ENCODE measurements at places on chromosomes 3 and 15.

GRCh38 chr3:58528629-58529028 is 8.4 kb downstream of the ACOX2 start:
- peak; percentile 44 for DNase-seq

DNA sequence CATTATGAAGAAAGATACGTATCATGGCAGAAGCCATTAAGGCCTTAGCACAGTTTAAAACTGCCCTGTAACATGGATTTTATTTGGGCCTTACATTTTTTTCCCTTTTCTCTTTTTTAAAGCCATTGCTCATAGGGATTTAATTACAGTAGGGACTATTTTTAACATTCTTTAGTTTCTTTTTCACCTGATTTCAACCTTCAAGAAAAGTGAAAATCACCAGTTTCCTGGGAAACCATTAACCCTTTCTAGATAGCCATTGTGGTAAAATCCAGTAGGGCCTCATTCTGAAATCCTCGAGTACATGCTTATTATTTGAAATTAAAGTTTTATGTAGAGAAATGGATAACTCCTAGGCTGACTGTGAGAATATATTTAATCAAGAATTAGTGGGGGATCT is 3.1 kb downstream of the SPRED1 start:
- no peak for DNase-seq

DNA sequence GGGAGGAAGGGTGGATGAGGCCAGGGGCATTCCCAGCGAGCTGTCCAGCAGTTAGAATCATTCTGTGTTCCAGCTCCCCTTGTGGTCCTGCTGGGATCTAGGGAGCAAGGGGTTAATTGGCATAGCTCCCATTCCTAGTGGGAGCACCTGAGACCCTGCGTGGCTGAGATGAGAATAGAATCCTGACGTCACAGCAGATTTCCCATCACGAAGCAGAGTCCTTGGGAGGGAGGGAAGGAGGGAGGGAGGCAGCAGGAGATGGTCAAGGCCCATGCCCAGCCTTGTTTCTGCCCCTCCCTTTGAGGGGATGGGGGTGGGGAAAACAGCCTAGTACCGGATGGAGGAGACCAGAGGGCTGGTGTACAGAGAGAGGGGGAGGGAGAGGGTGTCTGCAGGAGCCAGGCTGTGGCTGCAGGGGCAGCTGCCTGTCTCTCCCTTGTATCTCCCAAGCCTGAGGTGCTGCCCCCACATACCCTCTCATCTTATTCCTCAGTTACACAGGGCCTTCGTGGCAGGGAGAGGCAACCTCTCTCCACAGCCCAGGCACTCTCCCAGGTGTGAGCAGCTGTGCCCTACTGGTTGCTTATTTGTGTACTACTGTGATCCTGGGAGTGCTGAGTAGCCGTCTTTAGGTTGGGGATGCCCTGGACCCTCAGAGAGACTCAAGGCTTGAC is 5.4 kb downstream of the TYRO3 start:
- peak; percentile 88 for DNase-seq

DNA sequence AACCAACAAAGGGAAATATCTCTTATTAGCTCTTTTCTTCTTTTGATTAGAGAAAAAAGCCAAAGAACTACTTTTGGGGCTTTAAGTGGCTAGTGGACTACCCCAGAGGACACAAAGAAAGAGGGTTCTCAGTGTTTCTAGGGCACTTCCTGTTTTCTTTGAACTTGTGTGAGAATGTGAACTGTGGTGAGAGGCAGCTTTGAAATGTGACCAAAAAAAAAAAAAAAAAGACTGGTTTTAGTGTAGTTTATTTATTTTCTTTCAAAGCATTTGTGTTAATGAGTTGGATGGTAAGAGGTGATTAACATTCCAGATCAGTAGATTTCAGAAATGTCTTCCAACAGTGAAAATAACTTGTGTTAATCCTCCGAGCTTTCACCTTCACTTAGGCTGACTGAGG is 32.4 kb downstream of the SELENOT start:
- DNase-seq = no peak

- DNase-seq = no peak
These were observed 230.2 kb downstream of the CPNE4 start for GRCh38 chr3:131804565-131805133.

DNA sequence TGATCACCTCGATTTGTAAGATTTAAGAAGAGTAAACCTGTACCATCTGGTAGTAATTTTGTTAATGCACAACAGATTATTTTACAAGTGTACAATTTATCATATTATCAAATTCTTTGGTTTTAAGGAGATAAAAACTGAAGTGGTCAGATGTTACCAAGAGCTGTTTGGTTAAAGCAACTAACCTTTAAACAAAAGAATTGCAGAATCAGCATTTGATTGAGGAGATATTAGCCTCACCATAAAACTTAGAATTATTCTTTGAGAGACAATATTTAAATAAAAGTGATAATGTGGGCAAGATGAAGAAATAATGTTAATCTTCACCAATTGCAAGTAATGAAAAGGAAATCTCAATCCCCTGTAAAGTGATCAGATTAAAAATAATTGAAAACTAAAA is 1034.9 kb downstream of the ROBO1 start:
- DNase-seq = no peak

DNA sequence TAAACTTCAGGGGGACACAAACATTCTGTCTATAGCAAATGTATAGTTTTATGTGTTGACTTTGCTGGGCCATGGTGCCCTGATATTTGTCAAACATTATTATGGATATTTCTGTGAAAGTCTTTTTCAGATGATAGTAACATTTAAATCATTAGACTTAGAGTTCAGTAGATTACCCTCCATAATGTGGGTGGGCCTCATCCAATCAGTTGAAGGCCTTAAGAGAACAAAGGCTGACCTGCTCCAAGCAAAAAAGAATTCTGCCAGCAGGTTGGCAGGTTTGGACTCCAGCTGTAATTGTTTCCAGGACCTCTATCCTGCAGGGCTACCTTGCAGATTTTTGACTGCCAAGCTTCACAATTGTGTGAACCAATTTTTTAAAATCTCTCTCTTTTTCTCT is 1250.9 kb downstream of the ROBO1 start:
- DNase-seq = no peak

DNA sequence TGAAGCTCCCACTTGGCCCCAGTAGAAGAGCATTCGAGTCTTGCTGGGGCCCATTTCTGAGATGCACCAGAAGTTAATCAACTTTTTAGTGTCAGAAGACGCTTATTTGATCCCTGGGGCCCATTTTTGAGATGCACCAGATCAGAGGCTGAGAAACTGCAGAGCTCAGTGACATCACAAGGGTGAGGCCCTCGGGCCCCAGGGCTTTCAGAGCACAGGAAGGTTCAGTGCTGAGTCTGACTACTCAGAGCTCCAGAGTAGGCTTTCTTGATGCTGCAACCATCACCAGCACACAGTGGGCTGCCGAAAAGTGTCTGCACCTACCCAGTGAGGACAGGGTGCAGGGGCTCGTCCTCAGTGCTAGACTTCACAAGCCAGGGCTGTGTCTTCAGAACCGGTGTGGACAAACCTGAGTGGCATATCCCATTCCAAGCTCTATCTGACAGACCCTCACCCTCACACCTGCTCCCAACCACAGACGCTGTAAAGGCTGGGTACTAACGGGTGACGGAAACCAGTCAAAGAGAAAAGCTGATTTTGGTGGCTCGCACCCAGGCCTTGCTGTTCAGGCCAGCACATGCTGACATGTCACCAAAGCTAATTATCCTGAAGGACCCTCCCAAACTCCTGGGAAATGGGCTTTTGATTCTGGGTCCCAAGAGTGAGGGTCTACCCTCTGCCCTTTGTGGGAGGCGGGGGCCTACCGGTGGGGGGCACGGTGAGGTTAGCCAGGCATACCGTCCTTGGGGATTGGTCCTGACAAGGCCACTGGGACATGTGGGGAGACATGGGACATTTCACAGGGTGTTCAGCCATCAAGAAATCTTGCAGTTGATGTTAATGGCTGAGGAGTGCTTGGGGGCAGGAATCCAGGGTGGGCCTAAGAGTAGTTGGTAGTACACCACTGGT is 83.0 kb downstream of the PDCD6IP start:
- no peak for DNase-seq

- DNase-seq = no peak
These were observed 15.4 kb upstream of the CFAP20DC start for GRCh38 chr3:59065240-59065639.

GRCh38 chr3:195187609-195188425 is 83.1 kb downstream of the XXYLT1 start:
- DNase-seq = no peak

DNA sequence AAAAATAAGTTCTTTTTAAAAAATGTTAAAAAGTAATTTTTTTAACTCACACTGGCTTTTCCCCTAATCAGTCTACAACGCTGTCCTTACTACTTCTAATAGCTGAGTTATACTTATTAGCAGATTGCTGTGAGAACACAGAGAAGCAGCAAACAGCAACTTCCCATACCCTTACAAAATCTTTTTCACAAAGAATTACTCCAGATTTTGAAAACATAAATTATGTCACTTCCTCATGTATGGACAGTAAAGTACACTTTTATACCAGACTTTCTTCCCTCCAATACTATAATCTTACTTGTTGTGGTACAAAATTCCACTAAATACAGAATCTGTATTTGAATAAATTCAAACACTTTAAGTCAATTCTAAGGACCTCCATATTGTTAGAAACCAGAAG is 2.1 kb downstream of the PHC3 start:
- DNase-seq = no peak

DNA sequence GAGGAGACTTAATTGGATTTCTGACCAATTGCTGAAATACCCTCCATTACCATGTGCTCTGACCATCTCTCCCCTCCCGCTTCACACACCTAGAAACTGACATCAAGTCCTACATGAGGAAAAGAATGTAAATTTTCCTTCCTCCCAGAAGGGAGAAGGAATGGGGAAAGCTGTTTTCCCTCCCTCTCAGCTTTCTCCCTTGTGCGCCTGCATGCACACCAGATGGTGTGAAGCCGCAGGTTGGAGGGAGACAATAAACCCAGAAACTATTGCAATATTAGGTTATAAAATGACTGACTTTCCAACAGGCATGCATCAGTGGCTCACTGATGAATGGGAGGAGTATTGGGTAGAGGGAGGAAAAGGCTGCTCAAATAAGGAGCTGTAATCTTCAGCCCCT is 50.9 kb downstream of the MB21D2 start:
- no peak for DNase-seq

DNA sequence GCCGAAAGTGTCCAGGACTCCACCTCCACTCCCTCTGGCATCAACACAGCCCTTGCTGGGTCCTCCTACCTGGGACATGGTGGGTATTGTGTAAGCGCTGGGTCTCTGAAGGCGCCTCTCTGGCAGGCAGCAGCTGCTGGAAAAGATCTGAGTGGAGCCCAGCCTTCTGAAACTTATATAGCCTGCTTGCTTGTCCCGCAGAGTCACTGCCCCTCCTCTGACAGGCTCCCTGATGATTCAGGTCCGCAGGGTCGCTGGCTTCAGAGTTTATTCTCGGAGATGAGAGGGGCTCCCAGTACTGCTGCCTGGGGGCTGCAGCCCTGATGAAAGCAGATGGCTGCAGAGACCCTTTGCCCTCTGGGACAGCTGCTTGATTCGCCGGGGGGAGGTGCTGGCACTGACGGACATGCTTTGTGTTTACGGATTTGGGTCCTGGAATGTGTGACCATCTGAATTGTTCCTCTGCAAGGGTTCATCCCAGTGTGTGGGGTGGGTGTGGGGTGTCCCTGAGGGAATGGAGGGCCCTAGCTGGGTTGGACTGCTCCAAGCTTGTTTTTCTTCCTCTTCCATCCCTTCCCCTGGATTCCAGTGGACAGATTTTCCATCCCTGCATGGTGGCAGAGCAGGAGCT is at the start of gene MUSTN1:
Gene MUSTN1, minus strand, starts transcription at position 149 of the 631 bp plus-strand sequence. Its CDS starts 71 bp downstream, at position 78.
- DNase-seq = no peak

DNA sequence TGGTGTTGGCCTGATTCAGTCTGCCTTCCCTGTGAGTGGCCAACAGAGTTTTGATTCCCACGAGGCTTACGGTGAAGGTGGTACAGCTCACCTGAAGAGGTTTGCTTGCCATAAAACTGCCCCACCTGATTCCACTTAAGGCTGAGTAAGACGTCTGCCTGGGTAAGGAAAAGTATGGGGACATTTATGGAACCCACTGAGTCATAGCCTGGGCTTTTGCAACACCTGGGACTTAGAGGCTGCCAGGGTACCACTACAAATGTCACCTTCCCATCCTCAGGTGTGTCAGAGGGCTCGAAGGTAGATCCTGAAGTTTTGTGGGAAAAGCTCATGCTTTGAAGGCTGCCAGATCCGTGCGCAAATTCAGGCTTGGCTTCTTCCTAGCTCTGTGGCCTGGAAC is 56.9 kb upstream of the SLCO2A1 start:
- no peak for DNase-seq

- no peak for DNase-seq
These were observed 79.6 kb downstream of the IGF2BP2 start for GRCh38 chr3:185744997-185745843.

Measured in H7 (cell line).